ENCODE measurements at places on chromosomes 7 and 10.

DNA sequence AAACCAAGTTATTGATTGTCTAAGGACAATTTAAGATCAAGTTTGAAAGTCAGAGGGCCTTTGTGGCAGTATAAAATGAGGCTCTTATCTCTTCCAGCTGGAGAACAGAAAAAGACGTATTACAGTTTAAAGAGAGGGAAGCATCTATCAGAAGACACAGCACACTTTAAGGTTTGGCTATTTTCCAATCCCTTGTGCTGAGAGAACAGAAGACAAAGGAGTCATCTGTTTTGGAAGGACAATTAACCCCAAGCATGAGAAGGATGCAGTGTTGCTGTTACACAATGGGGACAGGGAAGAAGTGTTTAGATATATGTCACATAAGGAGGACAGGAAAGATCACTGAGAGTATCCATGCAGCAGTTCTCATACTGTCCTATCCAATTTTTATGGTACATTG, 1224.2 kb upstream of the SORCS1 start:
- DNase-seq, result no peak

GRCh38 chr10:3548702-3549101, 236.3 kb downstream of the KLF6 start:
- DNase-seq, result no peak

GRCh38 chr10:72011976-72012512, 47.8 kb downstream of the CHST3 start:
- no peak for DNase-seq

DNA sequence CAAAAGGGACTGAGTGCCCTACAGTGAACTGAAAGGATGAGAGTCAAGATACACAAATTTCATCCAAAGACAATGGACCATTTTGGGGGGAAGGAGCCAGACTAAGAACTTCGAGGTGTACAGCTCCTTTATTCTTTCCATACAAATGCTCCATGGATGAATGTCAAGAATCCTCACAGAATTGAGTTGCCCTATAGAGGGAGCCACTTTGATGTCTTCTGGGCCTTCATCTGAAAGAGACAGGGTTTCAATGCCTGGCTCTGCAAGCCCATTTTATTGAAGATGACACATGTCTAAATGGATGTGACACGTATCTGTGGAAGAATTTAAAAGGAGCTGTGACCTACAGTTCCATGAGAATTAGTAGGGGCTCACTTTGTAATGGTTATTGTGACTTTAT, 32.0 kb upstream of the NRG3 start:
- no peak for DNase-seq

DNA sequence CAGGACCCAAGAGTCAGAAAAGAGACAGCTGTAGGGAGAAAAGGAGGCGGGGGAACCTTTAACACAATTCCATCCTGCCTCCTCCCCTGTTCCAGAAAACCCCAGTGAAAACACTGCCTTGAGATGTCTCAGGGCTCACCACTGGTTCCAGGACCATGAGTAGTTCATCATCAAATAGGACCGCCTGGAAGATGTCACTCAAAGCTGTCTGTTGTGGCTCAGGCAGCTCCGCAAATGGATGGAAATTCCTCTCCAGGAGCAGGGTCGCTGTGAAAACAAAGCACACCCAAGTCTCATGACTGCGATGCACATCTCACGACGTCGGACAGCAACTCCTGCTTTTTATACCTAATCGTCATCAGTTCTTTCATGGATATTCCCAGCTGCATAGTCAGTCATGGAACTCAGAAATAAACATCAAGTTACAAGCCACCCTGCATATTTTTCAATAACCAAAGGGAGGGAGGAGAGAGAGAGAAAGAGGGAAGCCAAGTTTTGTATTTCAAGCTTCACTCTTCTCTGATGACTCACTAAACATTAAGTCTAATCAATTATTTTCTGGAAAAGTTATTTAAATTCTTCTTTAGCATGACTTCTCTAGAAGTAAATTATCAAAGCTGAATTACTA, 49.2 kb downstream of the GSDME start:
- no peak for DNase-seq

GRCh38 chr10:95788830-95789229, 32.9 kb downstream of the ENTPD1 start:
- no peak for DNase-seq
